ENCODE measurements at places on chromosomes 13 and 19.

DNA sequence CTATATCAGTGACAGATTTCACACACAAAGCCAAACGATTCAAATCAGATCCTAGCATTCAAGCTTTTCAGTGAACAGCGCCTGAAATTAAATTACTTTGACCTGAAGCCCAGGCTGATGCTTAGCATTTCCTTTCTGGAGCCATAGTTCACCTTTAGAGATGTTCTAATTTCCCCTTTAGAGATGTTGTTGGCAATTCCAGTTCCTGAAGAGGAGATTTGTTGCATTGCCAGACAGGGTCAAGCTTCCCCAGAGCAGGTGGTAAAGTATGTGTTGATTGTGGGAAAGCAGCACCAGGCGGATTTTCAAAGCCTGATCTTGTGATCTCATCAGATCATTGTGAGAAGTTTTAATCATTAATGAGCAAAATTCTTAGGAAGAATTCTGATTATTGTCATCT lies 609.8 kb upstream of the KLF12 start:
- no peak for DNase-seq

DNA sequence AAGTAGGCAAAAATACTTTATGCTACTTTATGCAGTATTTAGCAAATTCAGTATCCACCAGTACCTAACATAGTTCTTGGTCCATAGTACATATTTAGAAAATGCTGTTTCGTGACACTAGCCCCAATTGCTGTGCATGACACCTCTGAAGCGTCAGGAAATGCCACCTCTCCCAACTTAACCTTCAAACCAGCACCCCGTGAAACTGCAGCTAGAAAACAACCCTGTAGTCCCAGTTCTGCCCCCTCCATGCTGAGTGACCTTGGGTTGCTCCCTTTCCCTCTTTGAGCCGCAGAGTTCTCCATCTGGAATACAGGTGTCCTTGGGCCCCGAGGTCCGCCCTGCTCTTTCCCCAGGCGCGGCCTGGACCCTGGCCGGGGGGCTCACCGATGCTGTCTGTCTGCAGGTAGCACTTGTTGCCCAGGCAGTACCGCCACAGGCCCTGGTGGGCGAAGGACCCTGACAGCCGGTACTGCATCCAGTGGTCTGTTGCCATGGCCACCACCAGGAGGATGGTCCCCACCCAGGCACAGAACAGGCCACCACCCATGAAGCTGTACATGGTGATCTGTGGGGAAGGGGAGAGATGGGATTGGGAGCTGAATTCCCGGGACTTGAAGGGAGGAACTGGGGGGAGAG lies 773 bp downstream of the LIM2 start:
- DNase-seq, result no peak

DNA sequence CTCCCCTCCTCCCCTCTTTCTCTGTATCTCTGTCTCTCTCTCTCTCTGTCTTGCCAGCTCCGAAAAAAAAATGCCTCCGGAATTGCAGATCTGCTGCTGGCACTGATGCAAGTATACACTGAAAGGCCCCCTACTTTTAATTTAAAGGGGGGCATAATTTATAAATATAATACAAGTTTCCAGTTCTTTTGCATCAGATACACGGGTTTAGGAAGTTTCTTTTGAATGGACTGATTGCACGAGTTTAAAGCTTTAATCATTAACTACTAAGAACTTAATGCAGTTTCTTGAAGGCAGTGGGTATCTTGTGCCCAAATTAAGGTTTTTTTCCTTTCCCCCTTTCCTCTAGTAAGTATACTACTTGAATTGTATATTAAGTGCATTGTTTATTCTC lies 1.4 kb downstream of the FGF9 start:
- DNase-seq, result no peak

DNA sequence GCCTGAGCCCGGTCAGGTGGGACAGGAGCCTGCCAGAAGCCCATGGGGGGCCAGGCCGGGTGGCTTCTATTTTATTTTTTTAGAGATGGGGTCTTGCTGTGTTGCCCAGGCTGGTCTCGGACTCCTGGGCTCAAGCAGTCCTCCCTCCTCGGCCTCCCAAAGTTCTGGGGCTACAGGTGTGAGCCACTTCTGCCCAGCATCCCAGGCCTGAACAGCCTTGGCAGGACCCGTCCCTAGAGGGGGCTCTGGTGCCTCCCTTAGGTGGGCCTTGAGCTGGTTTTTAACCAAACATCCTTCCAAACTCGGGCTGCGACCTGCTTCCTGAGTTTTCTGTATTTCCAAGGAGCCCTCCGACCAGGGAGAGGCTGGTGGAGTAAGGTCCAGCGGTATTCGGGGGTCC lies 10.5 kb downstream of the COMP start:
- DNase-seq, result no peak

- DNase-seq, result no peak
Observed at GRCh38 chr19:34178274-34178610, 5.9 kb downstream of the LSM14A start.

All from NCI-H526 treated with DMSO at 0.1 percent for 48 hours (cell line).